Substantia nigra (tissue), 51 donors: ENCODE measurements at places on chromosomes 5 and 9.

DNA sequence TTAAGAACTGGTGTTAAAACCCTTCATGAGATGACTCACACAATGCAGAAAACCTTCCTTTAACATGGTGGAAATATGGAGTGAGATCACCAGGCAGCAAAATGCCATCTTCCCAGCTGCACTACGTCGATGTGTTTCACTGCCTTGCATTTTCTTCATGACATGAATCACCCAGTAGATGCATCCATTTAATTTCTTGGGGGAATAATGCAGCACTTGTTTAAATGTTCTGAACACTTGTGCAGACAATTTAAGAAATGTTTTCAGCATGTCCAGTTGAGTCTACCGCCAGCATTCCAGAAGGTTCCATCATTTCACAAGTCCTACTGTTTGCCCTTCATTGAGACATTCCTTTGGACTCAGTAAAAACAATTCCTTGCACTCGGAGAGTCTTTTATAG, 81.6 kb downstream of the ADAMTS16 start:
- no peak for DNase-seq

GRCh38 chr5:148844433-148845280, 18.2 kb downstream of the ADRB2 start:
- no peak for DNase-seq

DNA sequence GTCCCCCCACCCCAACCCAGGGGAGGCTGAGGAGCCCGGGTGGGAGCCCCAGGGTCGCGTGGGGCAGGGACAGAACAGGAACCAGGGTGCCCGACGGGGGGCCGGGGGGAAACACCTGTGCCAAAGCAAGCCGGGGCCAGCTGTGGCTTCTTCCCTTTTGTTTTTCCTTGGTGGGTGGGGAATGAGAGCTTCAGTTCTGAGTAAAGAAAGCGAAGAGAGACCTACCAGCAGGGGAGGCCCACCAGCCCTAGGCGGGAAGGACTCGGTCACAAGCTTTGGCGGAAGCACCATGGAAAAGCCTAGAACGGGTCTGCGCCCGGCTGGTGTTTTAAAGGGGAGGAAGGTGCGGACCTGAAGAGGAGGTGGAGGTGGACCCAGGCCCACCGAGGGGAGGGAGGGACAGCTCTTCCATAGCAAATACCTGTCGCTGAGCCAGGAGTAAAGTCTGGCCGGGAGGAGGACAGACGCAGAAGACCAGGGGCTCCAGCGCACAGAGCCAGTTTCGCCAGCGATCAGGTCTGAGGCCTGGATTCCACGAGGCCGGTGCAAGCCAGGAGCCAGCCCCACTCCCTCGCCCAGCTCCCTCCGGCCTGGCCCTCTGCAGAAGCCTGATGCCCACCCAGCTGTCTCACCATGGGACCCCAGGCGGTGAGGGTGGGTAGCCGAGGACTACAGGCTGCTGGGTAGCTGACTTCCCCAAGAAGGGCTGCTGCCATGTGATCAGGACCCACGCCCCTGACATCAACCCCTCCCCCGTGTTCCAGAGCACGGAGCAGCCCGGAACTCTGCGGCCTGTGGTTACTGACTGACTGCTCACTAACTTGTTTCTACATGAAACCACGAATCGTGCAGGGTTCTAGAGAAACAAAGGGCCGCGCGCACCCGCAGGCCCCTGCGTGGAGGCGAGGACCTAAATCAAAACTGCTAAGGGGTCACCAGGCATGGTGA, 849 bp upstream of the MGAT1 start:
- no peak for DNase-seq

DNA sequence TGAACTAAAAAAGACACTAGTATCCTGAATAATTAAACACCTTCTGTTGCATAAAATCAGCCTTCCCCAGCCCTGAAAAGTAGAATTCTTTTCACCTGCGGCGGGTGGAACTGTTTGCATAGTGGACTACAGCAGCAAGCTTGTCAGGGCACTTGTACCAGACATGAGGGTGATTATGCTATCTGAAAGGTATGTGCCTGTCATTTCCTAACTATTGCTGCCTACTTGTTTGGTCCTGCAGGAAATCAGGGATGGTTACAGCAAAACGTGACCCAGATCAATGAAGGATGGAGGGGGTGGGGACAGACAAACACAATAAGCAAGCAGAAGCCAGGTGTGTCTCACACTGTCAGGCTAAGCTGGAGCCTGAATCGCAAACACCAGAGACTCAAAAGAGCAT, 385.6 kb downstream of the MLLT3 start:
- no peak for DNase-seq

DNA sequence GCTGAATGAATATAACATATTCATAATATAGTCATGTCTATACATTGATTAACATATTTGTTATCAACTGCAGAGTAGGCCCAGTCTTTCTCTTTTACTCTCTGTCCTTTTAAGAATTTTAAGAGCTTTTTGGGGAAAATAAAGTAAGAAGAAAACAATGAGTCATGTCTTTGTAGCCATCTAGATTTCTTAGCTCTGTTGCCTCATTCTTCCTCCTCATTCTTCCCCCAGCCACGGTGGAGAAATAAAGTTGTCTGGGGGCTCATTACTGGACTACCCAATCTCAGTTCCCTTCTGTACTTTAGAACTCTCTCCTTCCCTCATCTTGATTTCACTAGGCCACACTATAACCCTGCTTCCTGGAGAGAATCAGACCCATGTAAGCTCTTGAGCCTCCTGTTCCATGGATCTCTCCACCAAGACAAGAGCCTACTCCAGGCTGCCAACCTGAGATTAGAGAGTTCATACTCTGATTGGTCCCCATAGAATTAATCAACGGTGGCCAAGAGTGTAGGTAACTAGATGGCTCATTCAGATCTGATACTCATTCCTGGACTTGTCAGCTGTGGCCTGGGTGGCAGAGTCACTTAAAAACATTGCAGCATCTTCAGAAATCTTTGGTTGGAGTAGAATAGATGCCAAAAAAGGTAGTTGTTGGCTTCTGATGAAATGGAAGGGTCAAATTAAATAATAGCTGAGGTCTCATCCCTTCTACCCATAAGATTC, 44.2 kb downstream of the ITGA1 start:
- DNase-seq = no peak

DNA sequence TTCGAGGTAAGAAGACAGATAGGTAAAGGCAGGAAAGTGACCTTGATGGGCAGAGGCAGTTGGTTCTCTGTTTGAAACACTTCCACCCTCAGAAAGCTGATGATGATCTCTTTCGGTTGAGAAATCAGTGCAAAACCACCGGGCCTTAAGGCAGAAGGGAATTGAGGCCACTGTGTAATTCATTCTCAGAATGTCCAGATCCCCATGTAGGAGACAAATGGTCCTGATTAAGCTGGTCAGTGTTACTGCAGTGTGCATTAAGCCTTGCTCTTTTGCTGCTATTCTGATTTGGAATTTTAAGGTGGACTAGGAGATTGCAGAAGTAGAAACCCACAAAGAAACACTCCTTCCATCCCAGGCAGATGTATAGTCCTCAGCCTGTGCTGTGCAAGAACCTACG, 255.2 kb downstream of the ARHGAP26 start:
- no peak for DNase-seq

DNA sequence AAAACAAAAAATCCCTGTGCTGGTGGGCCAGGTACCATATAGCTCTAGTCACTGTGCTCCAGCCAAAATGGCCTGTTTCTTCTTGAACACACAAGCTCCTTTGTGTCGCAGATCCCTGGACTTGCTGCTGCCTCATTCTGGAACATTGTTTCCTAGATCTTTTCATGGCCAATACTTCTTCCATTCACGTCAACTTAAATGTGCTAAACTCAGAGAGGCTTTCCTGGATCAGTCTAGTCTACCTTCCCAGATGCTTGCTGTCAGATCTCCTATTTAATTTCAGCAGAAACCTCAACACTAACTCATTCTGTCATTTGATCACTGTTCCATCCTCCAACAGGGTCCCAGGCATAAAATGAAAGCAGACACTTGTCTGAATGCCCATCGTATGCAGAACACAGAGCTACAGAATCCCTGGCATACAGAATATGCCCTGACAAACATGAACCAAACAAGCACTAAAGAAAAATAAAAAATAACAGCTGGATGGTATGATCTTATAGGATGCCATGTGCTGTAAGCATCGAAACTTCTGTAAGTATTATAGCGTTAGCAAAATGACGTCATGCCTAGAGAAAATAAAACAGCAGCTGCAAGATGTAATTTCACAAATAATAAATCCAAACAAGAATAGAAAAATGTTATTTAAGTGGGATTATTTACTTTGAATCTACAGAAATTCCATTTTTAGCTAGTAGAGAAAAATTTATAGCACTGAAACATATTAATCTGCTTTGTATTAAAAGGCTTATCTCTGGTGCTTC, 403.7 kb upstream of the DAP start:
- DNase-seq = no peak

DNA sequence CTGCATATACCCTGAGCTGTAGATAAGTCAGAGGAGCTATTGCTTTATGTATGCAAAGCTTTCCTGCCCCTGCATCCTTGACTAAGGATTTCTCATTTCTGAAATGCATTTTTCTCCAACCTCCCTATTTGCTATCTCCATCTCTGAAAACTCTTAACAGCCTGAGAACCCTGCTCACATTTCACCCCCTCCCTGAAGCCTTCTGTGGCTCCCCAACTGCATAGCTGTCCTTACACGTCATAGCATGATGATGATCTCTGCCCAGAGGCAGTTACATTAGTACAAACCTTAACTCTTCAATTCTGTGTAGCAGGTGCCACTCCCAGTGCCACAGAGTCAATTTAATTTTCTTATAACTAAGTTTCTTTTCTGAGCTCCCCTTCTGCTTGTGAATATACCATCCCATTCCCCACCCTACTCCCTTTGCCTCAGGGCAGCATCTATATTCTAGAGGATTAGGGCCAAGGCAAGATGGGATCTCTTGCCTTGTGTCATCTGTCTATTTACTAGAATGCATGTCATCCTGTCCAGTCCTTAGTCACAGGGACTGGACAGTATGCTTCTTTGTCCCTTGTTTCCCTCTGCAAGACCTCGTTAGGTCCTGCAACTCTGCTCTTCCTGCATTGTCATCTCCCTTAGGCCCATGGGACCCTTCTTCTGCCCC, 149.7 kb upstream of the SPRY4 start:
- no peak for DNase-seq
